ENCODE measurements at places on chromosomes 11 and 22.

- no peak for DNase-seq
These were observed 27.0 kb downstream of the NAT10 start for GRCh38 chr11:34132261-34132965.

- DNase-seq = no peak
These were observed 3.8 kb downstream of the NADSYN1 start for GRCh38 chr11:71456831-71457230.

DNA sequence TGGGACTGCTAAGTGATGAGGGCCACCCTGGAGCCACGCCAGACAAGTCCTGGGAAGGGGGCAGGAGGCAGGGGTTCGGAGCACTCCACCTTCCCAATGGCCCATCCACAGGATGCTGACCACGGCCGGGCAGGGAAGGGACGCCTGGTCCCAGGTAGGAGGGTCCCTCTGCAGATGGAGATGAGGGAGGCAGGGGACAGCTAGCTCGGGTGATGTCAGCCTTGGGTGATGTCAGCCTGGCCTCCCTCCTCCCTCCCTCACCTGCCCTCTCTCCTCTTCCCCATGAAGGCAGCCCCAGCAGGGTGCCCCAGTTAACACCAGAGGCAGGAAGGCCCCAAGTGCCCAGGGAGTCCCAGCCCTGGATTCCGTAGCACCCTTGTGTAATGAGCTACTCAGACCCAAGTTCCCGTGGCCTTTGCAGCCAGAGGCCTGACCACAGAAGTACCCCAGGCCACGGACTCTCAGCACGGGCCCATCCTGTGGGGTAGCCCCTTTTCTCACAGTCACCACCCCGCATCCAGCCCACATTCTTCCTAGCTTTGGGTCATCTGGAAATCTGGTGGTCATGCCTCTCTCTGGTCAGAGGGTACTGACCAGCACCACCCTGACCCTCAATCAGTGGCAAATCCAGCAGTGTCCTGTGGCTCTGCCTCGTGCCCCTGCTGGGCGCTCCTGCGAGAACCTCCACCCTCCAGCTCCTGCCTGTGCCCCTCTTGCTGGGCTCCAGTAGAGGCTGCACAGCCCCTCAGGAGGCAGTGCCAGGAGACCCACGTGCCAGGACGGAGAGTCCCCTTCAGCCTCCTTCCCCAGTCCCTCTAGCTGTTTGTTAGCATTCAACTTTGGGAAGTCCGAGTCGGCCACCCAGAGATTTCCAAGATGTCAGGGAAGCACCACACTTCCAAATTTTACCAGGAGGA lies 47.4 kb downstream of the SHANK2 start:
- DNase-seq = no peak

- no peak for DNase-seq
These were observed 45.6 kb upstream of the TENM4 start for GRCh38 chr11:79486242-79486984.
